ENCODE measurements at places on chromosomes 11 and 22. TPM values are rescaled to one million over a fixed set of nuclear protein-coding genes. Genes with fewer than 3 reads are reported as not detected.

DNA sequence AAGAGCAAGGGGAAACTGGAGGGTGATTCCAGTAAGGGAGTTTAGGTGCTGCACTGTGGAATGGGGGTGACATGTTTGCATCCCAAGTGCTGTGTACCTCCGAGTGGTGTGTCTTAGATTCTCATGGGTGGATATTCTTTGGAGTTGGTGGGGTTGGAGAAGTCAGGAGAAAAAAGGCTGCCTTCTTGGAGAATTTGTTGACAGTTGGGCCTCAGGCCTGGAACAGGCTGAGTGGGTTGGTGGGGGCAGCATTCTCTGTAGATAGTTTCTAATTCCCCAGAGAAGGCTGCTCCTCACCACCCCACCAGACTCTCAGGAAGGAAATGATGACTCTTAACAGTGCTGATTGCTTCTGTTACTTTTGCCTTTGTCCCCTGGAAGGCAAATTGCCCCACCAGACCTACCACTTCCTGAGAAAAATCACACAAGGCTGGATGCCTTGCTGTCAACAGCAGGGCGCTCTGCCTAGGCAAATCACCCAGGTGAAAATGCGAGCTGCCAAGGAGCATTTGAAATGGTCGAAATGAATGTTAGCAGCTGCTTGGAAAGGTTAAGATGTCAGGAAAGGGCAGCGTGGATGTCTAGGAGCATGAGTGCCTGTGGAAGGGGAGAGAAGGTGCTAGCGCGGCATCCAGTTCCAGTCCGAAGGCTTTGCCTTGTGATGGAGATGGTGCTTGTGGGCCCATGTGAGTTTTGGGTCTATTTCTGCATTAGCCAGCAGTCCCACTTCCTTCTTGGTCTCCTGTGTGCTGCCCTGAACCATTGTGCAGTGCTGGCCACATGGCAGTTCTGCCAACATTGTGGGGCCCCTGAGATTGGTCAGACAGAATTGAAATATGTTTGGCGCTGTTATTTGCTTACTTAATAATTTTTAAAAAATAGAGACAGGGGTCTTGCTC lies 29.7 kb upstream of the SORL1-AS1 start:
- DNase-seq = no peak

- DNase-seq = no peak
These were observed 55.7 kb upstream of the CLDN5 start for GRCh38 chr22:19579880-19580279.

- no peak for DNase-seq
These were observed 200.6 kb upstream of the CTSC start for GRCh38 chr11:88538098-88538497.

DNA sequence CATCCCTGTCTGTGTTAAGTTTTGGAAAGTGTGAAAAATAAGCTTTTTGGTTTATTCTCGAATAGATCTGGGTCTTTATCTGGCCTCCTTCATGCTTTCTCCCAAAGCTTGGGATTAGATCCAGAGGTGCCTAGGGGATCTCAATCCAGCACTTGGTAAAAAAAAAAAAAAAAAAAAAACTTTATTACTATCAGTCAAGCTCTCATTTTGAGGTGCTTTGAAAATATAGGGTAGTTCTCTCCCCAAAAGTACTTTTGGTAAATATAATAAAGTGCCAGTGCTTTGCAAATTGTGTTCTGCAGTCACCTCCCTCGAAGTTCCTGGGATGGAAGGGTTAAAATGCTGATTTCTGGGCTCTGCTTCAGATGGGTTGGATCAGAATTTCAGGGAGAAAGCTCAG lies 15.5 kb upstream of the CEP295 start:
- DNase-seq = no peak

- DNase-seq = no peak
These were observed 28.5 kb downstream of the RSPH14 start for GRCh38 chr22:23113067-23113846.

GRCh38 chr11:105577641-105578040 lies 32.2 kb upstream of the GRIA4 start:
- DNase-seq = no peak

DNA sequence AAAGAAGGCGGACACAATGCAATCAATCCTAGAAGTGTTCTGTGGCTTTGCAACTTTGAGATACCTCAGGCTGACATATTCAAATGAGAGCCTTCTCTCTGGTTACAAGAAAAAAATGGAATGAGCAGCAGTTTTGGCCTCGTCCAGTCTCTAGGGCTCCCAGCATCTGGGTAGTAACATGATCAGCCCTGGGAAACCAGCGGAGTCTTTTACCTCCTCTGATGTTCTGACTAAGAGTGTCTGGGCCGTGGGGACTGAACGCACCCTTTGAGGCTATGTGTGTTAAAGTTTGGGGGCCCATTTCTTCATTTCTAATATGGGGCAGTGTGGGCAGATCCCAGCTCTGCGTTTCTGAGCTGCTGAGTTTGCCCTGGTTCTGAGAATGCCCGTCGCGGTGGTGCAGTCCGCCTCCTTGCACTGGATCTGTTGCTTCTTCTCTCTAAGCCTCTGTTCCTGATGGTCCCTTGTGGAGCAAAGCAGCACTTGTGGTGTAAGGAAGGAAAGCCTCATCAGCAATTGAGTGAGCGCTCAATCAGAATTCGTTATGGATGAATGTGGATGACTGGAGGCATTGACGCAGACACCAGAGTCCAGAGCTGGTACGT lies 8.1 kb downstream of the PARVB start:
- peak; percentile 45 for DNase-seq

DNA sequence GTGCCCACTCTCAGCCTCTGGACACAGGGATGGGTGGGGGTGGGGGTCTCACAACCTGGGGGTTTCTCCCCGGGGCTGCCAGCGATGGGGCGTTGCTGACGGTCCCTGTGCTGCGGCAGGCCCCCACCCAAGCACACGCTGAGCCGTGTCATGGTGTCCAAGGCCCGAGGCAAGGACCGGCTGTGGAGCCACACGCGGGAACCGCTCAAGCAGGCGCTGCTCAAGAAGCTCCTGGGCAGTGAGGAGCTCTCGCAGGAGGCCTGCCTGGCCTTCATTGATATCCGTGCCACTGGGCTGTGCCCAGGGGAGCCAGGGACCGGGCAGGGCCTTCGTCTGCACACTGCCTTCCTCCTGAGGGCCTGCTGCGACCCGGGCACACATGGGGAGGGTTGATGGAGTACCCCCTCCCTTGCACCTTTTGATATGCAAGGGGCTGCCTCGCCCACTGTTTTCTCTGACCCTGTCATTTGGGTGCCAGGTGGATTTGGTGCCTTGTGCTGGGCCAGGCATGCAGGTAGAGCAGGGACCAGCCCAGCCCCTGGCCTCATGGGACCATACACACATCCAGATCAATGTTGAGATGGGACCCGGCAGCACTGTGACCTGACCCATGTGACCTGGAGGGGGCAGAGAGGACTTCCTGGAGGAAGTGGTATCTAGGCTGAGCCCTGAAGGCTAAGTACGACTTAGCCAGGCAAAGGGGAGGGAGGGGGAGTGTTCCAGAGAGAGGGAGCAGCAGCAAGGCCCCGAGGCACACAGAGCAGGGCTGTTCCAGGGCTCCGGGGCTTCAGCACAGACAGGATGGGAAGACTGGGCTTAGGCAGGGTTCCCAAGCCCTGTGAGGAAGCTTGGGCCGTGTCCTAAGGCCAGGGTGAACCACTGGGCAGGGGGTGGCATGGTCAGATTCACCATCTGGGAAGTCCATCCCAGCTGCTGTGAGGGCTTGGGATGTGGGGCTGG lies 75.2 kb downstream of the MYO7A start:
- no peak for DNase-seq

- DNase-seq = no peak
These were observed 17.2 kb downstream of the RAB38 start for GRCh38 chr11:88158081-88158480.

DNA sequence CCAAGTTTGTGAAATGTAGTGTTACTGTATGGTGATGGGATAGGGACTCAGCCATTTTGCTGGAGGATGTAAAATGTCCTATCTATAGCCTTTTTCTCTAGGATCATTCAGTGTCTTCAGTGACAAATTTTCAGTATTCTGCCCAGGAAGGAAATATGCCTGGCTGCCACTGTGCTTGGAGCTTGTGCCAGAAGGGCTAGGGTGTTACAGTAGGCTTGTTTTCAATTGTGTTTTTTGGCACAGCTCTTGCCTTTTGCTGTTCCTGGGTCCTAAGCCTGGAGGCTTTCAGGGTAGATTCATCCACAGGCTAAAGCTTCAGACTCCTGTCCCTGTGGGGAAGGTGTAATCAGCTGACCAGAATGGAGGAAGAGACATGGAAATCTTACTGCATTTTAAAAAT lies 22.0 kb upstream of the PHOX2A start:
- DNase-seq = no peak

NCAPD3 gene
- 13.3 TPM for polyA plus RNA-seq

TMEM134 gene
- 53.4 TPM for polyA plus RNA-seq

TENM4 gene
- polyA plus RNA-seq = 5.2 TPM

PRPF19 gene
- polyA plus RNA-seq = 56.6 TPM

NRIP3 gene
- polyA plus RNA-seq = 0.87 TPM

CSNK2A3 gene
- polyA plus RNA-seq = 0.24 TPM

TMA7B gene
- polyA plus RNA-seq = 0.10 TPM

CYB5R2 gene
- 8.1 TPM for polyA plus RNA-seq

MS4A12 gene
- polyA plus RNA-seq = not detected
